ELF-1 (cell line): ENCODE measurements at places on chromosomes 13 and 19.

GRCh38 chr13:34933349-34933748, 8.7 kb upstream of the NBEA start:
- DNase-seq = no peak

DNA sequence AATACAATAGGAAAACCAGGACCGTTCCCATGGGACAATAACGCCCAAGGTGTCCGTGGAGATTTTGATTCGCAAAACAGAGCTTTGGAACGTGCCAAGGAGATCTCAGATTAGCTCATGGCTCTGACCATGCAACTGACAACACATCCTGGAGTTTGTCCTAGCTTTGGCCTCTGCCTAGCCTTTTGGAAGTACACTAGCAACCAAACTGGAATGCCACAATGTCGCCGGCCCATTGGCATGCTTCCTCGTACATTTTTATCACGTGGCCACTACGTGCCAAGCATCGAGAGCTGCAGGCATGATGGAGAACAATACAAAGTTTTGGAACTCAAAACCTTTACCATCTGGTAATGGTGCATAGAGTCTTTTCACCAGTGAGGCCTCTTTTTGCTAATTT, 256.5 kb downstream of the DCLK1 start:
- no peak for DNase-seq

- no peak for DNase-seq
Measured at GRCh38 chr13:30974350-30974749, 41.9 kb downstream of the TEX26 start.

DNA sequence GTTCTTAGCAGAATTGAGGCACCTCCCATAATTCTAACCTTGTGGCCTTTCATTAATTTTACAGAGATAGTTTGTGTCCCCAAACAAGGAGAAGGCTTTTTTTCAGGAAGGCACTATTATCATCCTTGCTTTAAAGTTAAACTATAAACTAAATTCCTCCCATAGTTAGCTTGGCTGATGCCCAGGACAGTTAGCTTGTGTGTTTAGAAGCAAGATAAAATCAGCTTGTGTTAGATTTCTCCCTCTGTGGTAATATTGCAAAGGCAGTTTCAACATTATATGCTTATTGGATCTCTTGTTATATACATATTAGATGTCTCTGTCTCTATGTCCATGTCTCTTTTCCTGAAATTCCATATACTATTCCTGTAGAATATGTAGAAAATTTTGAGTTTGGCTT, 342.7 kb downstream of the TBC1D4 start:
- DNase-seq = no peak

- DNase-seq = peak; percentile 51
Measured at GRCh38 chr19:38644719-38645118, 2.7 kb upstream of the ACTN4 start.

GRCh38 chr13:45623516-45624090, 8.1 kb upstream of the ERICH6B start:
- DNase-seq = no peak

DNA sequence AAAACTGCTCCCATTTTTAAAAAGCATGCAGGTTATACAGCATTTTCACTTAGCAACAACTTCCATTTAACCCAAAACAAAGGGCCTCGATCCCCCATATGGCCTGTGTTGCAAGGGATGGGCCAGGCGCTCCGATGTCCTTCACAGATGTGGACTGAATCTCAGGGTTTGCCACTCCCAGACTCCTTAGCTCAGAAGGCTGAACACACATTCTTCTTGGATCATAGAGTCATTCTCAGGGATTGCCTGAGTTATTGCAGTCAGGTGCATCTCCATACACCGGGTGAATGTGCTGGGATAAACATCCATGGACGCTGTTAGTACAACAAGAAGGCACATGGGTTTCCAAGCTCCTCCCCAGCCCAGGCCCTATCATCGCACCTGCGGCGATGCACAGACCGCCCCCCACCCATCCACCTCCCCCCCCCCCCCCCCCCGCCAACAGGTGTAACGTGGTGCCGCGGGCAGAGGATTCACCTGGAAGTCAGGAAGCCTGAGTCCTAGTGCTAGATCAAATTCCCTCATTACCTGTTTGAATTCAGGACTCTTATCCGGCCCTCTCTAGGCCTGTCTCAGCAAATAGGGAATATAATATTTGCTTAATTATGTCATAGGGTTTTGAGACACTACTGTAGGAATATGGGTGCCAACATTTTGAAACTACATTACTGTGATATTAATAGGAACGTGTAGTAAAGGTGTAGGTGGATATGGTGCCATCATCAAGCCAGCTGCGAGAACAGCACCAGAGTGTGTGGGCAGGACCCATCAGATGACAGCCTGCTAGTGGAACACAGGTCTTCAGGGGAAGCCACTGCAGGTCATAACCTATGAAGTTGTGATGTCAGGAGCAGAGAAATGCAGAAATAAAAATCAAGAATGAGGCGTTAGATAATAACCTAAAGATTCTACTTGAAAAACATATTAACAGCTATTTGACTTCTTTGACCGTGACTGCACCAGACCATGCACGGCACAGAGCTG, 110.9 kb downstream of the SACS start:
- no peak for DNase-seq

- no peak for DNase-seq
Measured at GRCh38 chr13:21150013-21150412, 26.3 kb downstream of the SKA3 start.
